ENCODE measurements at places on chromosomes 7 and 10.

- no peak for DNase-seq
Measured at GRCh38 chr7:101496017-101496416, 133.1 kb downstream of the MYL10 start.

GRCh38 chr10:48672596-48673265 is 11.9 kb upstream of the WDFY4 start:
- no peak for DNase-seq

DNA sequence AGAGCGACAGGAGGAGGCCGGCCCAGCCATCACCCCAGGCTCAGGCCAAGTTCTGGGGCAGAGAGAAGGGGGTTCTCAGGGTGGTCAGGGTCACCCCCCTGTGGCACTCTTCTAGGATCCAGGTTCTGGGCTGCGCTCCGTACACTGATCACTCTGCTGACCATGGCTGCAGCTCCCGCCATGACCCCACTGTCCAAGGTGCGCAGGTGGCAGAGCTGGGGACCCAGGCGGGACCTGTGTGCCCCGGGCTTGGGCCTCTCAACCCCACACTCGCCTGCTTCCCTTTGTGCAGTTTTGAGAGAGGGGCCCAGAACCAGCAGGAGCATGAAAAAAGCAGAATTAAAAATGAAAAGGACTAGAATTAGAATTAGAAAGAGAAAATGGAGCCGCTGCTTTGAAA is 227.1 kb downstream of the FANK1 start:
- no peak for DNase-seq

DNA sequence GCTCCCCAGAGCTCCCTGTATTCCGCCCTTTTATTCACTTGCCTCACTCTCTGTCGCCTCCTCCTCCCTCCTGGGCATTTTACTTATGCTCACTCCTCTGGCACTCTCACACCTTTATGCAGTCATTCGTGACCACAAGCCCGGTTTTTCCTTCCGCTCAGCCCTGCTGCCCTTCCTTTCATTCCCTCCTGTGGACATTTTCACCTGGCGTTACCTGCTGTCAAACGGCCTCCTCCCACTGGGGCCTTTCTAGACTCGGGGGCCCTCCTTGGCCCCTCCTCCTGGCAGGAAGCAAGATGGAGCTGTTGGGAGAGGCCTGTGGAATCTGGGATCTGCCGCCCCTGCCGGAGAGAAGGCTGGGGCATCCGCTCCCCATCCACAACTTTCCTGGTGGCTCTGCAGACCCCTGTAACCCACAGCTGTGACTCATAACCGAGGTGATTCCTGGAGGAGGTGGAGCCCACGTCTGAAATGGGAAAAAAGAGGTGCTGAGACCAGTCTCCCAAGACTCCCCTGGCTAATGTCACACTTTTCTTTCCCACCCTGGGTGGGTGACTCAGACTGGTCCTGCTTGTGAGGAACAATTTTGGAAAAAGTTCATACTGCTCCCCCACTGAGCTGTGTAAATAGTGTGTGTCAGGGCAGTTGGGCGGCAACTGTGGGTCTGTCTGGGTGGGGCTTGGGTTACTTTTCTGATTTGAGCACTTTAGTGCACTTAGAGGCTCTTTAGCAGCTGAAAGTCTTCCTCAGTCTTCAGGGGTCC is 1.2 kb downstream of the VCL start:
- no peak for DNase-seq

DNA sequence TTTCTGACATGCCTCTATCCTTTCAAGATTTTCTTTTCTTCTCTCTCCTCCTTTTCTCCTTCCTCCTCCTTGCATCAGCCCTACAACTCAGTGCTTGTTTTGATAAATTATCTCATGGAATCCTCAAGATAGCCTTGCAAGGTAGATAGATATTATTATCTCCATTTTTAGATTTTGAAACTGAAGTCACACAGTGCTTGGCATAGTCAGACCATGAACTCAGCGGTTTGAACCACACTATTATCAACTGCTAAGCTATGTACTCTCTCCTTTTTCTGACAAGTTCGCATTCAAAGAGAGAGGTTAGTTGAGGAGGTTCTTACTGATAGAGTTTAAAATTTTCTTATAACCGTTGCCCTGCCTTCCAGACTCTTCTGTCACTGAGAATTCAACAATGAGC is 79.1 kb downstream of the SUGCT start:
- DNase-seq = no peak

DNA sequence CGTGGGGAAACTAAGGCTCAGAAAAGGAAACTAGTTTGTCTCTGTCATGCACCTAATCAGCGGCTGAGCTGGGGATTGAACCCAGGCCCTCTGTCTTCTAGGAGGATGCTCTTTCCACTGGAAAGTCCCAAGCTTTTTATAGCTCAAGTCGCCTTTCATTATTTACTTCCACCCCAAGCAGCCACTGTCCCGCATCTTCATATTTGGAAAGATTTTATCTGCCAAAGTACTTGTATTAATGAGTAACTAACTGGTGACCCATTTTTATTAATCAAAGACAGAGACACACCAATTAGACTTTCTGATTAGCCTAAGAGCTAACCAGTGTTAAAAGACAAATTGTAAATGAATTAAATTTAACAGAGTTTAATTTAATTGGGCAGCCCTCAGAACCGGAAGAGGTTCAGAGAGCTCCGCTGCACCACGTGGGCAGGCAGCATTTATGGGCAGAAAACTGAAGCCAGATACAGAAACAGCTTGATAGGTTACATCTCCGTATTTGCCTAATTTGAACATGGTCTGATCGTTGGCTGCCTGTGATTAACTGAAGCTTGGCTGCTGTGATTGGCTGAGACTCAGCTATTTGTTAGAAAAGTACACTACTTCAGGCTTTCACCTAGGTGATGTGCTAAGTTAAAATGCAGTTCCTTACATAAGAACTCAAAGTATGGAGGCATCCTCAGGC is 78.5 kb upstream of the PDCD4 start:
- no peak for DNase-seq

- DNase-seq = no peak
Measured at GRCh38 chr7:106704000-106704840, 43.3 kb upstream of the CCDC71L start.

DNA sequence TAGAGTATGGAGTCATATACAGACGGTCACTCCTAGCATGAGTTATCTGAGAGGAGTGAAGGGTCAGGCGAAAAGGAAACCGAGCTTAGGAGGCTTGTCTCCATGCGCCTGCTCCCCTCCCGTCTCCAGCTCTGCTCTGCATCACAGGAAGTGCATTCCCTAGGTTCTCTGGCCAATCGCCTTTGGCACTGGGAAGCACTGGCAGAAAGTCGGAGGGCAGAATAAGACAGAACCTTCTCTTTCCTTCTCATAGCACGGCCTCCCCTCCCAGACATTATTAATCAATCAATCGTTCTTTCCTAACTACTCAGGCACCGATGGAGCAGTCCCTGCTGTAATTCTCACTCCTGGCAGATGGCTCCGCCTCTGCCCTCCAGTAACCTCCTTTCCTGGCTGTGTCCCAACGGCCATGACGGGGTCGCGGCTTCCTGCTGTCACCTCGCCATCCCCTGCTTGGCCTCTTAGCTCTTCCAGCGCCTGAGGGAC is 177.1 kb downstream of the FRMD4A start:
- no peak for DNase-seq

DNA sequence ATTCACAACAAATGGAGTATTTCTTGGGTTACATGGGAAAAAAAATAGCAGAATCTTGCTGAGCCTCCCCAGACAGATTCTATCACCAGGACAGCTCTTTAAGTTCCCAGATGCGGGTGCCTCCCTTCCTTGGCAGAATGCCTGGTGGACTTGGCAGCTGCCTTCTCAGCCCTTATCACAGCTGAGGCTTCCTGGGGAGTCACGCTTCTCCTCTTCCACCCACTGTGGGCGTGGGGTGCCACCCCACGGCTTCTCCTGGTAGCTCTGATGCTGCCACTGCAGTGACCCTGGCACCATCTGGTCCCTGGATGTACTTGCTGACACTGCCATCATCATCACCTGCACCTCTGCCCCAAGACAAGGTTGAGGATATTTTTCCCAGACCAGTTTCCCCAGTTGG is 16.2 kb upstream of the NME8 start:
- peak; percentile 88 for DNase-seq

GRCh38 chr7:82110146-82110840 is 333.3 kb downstream of the CACNA2D1 start:
- peak; percentile 94 for DNase-seq

DNA sequence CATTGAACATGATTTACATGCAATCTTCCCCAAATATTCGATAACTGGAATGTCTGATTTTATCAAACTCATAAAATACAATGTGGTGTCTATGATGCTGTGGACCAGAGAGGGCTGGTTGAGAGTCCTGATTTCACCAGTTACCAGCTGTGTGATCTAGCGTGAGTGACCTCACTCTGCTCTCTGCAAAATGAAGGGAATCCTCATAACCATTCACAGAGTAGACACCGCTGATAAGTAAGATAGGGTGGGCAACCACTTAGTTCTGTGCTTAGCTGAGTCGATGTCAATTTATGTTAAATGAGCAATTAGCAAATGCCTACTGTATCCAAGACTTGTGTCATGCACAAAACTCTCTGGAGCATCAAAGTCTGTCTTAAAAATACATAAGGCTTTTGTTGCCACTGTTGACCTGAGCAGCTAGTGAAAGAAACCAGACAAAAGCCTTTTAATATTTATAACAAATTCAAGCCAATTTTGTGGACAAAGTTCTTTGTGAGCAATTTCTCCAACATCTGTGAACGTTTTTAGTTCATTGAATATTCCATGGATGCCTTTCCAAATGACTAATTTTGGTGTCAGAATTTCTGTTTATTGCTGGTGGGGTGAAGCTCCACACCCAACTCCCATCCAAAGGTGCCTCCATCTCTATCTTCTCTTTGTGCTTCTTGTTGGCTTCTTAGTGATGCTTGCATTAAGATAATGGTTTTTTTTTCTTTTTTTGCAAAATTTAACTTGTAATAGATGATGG is 314.2 kb downstream of the ADRA2A start:
- no peak for DNase-seq

DNA sequence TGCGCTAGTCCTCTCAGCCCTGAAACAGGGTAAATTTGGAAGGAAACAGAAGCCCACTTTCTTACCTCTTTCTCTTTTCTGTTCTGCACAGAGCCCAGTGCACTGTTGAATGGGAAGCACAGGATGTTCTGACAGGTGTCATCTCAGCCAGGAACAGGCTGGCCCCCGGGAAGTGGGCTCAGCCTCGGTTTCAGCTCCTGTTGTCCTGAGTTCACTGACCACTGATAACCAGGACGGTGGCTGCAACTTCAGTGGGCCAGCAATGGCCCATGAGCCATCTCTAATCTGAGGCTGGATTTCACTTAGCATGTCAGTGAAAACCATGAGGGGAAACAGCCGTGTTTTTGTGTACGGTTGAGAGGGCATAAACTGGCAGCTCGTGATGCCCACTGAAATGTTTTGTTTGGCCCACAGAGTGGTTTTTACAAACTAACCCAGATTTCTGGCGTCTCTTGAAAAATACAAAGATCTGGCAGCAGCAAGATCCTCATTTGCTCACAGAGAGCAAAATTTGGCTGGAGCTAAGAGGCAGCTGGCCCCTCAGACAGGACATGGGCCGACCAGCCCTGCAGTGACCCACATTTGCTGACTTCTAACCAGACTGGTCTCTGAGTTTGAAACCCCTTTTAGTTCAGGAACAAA is 455.9 kb downstream of the PAXIP1 start:
- no peak for DNase-seq

- DNase-seq = no peak
Measured at GRCh38 chr10:61747307-61747706, 84.6 kb downstream of the CABCOCO1 start.

DNA sequence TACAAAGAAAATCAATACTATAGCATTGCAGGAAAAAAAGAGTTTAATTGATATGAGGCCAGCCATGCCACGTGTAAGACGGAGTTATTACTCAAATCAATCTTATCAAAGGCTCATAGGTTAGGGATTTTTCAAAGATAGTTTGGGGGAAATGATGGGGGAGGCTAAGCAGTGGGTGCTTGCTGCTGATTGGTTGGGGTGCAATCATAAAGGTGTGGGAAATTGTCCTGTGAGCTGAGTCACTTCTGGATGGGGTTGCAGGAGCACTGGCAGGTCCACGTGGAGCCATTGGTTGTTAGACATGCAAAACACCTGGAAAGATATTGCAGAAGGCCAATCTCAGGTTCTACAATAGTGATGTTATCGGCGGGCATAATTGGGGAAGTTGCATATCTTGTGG is 319.2 kb upstream of the COBL start:
- no peak for DNase-seq

- DNase-seq = peak; percentile 40
Measured at GRCh38 chr7:73622909-73623797, 1.2 kb downstream of the MLXIPL start.

- DNase-seq = no peak
Measured at GRCh38 chr10:97593421-97593820, 3.9 kb downstream of the C10orf62 start.

DNA sequence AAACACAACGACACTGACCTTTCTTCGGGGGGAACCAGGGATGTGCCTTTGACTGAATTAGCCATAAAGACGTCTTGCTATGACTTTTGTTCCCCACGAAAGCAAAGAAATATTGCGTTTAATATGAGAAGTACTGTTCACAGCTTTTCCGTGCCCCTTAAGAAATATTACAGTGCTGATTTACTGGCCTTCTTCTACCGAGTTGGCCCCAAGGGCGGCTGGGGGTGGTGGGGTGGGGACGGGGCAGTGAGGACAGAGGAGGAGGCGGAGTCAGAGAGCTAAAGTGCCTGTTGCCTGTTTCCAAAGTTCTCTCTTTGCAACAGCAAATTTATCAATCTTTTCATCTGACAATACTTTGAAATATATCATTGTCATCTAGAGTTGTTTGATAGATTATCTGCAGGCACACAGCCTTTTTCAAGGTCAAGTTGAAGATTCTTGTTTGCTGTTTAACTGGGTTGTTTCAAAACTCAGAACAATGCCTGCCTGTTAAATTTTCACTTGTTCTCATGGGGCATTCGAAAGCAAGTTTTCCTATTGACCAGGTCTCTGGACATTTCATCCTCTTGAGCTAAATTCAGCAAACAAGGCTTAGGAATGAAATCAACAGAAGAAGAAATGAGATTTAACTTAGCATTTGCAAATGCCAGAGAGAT is 9.0 kb downstream of the PTF1A start:
- no peak for DNase-seq

DNA sequence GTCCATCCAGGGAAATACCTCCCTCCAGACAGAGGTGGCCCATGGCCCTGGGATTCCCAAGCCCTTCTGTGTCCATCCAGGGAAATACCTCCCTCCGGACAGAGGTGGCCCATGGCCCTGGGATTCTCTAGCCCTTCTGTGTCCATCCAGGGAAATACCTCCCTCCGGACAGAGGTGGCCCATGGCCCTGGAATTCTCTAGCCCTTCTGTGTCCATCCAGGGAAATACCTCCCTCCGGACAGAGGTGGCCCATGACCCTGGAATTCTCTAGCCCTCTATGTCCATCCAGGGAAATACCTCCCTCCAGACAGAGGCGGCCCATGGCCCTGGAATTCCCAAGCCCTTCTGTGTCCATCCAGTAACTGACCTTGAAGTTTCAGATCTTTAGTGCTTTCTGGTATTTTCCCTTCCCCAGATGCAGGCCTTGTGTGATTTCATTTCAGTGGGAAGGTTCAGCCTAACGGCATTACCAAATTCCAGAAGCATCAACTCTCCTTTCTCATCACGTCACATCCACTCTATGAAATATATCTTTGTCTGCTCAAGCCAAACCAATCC is 28.8 kb upstream of the DIP2C start:
- DNase-seq = no peak

- DNase-seq = no peak
Measured at GRCh38 chr10:61635932-61636331, 26.8 kb upstream of the CABCOCO1 start.

- no peak for DNase-seq
Measured at GRCh38 chr7:115009139-115009538, 87.2 kb downstream of the MDFIC start.

- no peak for DNase-seq
Measured at GRCh38 chr7:134431815-134432214, 27.1 kb downstream of the AKR1B1 start.

Data from NCI-H1105 treated with DMSO at 0.1 percent for 48 hours (cell line).